Fibroblast of skin of right quadriceps (primary cell): ENCODE measurements at places on chromosomes 5 and 9.

DNA sequence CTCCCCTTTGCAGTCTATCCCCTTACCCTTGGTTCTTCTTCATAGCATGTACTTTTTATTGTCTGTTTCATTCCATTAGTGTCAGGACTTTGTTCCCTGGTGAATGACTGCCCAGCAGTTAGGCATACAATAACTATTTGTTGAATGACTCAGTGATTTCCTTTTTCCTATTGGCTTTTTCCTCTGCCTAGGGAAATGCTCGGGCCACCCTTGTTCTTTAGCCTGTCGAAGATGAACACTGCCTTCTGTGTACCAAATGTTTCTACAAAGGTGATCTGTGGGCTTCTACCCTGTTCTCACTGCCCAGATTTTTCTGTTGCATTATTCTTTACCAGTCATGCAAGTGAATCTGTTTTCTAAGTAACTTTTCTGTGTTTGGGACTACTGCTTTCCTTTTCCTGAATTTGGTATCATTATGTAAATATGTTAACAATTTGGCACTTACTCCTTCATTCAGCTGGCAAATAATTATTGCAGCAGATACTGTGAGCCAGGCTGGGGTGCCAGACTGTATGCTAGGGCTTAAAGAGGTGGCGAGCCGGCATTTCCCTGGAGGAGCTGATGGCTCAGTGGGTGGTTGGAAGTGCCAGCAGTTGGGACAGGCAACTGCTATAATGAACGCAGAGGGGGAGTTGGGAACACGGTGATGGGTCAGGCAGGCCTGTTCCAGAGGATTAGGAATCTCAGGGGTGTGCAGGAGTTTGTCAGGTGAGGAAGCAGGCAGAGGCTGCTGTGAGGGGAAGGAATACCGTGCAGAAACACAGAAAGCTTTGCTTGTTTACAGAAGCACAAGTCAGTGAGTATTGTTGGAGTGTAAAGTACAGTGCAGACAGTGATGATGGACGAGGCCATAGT is 30.6 kb downstream of the KDM4C start:
- peak; percentile 34 for DNase-seq

DNA sequence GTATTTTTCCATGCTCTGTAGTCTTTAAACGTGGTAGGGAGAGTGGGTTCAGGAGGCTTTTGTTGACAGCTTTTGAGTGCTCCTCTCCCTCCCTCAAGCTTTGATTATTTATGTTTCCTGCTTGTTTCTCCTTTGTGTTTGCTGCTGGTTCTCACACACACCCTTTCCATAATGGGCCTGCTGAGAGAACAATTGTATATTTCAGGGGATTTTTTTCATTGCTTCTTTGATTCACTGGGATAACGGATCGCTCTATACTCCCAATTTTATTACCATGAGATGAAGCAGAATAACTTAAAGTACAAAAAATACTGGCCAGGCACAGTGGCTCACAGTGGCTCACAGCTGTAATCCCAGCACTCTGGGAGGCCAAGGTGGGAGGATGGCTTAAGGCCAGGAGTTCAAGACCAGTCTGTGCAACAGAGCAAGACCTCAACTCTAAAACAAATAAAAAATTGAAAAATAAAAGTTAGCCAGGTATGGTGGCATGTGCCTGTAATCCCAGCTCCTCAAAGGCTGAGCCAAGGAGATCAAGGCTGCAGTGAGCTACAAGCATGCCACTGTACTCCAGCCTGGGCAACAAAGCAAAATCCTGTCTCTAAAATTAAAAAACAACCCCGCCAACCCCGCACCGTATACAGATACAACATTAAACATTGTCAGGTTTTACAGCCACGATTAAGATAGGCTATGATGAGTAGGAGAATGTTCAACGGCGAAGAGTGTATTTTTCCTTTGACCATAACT is 66.9 kb downstream of the USP20 start:
- no peak for DNase-seq

DNA sequence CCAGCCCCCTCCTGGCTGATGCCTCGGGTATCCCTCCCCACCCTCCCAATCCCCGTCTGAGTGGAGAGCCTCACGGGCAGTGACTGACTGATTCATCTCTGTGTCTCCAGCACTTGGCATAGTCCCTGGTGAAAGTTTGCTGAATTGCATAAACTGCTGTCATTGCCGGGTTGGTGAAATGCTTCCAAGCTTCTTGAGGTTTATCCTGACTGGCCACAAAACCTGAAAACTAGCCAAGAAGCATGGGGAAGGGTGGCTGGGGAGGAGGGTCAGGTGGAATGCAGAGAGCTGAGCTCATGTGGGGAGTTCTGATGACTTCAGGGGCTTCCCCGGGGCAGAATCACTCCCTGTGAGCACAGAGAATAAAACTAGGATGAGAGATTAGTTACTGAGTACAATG is 56.9 kb upstream of the GGTA1 start:
- DNase-seq: peak; percentile 99

DNA sequence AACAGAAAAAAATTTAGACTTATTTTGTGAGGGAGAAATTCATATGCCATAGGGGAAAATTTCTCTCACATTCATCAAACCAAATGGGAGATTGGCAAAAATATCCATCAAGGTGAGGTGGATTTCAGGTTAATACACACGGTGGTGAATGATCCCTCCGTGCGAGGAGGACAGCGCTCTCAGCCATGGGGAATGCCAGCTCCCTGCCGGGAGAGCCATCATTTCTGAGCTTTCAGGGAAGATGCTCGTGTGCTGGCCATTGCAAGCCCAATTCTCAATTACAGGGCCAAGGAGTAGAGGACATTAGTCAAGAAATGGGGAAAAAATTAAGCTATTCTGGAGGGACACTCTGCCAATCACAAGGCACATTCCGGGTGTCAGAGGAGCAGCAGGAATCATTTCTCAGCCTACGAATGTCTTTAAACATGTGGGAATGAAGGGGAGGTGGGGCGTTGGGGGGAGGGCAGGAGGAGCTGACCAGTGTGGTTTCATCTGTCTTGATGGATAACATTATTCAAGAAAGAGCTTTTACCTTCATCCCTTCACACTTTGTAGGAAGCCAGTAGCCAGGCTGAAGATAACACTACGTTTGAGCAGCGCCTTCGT is 165.5 kb downstream of the DAB2IP start:
- no peak for DNase-seq

DNA sequence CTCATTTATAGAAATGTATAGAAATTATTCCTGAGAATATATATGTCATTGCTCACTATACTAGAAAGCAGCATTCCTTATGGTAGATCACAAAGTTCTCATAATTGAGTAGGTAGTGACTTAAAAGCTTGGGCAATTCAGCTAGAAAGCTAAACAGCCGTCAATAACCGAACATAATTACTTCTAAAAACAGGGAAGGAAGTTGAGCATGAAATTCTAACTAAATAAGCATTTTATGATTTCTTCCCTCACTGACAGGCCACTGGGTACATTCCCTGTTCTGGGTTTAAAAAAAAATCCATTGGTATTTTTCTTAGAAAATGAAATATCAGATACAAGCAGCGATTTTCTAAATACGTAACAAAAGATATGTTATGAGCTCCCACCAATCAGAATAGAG is 91.1 kb upstream of the DAB2 start:
- no peak for DNase-seq

GRCh38 chr9:75088646-75089372 is 495 bp downstream of the OSTF1 start:
- peak; percentile 61 for DNase-seq

DNA sequence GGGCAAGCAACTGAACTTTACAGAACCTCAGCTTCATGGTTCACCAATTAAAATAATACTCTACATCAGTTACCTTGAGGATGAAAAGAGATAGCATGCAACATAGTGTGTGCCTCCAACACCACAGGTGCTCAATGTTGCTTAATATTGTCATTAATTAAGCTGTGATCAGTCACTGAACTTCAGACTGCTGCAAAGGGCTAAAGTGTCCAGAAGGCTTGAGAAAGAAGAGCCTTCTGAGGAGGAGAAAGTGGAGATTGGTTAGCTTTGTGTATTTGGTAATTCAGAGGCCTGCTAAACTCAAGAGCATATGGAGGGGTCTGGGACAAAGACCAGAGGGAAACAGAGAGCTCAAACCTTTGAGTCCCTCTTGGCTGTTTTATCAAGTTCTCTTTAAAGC is 66.3 kb upstream of the SELENOP start:
- DNase-seq: no peak
